ENCODE measurements at places on chromosomes 4 and X. TPM values are rescaled to one million over a fixed set of nuclear protein-coding genes. Genes with fewer than 3 reads are reported as not detected.

CT47B1 gene
- polyA plus RNA-seq: not detected

PNMA6E gene
- not detected for polyA plus RNA-seq

PLRG1 gene
- polyA plus RNA-seq: 55.3 TPM

GRCh38 chr4:83109480-83110222 lies 4.9 kb downstream of the PLAC8 start:
- peak; percentile 38 for DNase-seq

GRCh38 chr4:703336-704197 lies 2.1 kb upstream of the PCGF3 start:
- DNase-seq: no peak

DNA sequence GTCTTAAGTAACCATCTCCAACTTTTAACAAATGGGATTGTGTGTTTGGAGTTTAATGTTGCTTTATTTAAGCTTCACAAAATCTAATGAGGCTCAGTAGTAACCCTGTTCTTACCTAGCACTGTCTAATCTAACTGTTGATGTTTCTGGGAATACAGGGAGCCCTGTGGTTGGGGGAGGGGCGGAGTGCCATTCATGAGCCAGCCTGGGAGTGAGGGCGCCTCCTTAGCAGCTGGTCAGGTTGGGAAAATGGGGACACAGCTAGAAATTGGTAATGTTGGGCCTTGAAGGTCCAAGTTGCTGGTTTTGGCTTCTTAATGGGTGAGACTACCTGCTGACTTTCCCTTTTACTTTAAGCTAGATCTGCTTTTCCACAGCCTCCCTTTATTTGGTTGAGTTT lies 22.9 kb upstream of the TADA2B start:
- no peak for DNase-seq

GRCh38 chr4:73619346-73619745 lies 890 bp downstream of the RASSF6 start:
- no peak for DNase-seq

- no peak for DNase-seq
Measured at GRCh38 chr4:108223313-108223712, 54.6 kb upstream of the LEF1 start.

Data from hindlimb muscle (tissue), 1 donor.